ENCODE measurements at places on chromosomes 13 and 19. TPM values are rescaled to one million over a fixed set of nuclear protein-coding genes. Genes with fewer than 3 reads are reported as not detected.

- H3K36me3 ChIP-seq = no peaks in the 10 kb centered on the region
- H3K4me3 ChIP-seq = peak overlapping the region; percentile 100
- peak overlapping the region; percentile 98 for H3K27ac ChIP-seq
- H3K27me3 ChIP-seq = no peaks in the 10 kb centered on the region
Measured at GRCh38 chr19:38649305-38650171, 2.1 kb downstream of the ACTN4 start.

DNA sequence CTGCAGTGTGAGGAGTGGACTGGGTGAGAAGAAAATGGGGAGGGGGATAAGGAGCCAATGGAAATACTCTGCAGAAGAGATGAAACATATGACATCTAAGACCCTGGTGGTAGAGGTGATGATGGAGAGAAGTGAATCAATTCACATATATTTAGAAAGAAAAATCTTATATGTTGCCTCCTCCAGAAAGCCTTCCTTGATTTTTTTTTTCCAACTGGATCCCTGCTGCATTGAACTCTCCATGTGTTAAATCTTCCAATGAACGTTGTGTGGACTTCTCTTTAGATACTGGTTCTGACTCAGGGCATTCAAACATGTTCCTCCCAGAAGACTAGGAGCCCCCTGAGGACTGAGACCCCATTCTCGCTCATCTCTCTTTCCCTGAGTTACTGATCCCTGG is 348.3 kb downstream of the TSHZ3 start:
- H3K27ac ChIP-seq = no peak overlapping the region
- H3K4me3 ChIP-seq = no peak overlapping the region
- DNase-seq = no peak
- H3K27me3 ChIP-seq = no peaks in the 10 kb centered on the region

DNA sequence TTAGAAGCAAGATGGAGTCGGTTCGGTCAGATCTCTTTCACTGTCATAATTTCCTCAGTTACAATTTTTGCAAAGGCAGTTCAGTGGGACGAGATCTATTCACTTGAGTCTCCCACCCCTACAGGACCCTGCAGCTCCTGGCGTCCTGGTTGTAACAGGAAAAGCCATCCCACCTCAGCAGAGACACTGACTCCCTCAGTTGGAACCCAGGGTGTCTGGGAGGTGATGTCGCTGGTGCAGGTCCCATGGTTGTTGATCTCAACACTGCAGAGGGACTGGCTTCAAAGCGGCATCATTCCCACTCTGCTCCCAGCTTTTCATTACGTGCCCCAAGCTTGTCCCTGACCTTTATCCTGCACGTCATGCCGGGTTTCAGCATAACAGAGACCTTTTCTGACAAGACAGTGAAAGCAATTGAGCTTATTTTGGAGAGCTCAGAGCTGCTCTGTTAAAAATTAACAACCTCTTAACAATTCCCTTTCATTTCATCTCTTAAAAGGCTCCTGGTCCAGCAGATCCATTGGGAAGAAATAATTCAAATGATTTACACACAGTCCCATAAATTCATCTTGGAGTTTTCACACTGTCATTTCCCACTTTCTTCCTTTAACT is 17.6 kb upstream of the COG3 start:
- no peaks in the 10 kb centered on the region for H3K4me1 ChIP-seq
- no peak overlapping the region for H3K27ac ChIP-seq
- no peak for DNase-seq
- no peaks in the 10 kb centered on the region for H3K27me3 ChIP-seq
- no peak overlapping the region for H3K4me3 ChIP-seq
- H3K36me3 ChIP-seq = no peaks in the 10 kb centered on the region

DNA sequence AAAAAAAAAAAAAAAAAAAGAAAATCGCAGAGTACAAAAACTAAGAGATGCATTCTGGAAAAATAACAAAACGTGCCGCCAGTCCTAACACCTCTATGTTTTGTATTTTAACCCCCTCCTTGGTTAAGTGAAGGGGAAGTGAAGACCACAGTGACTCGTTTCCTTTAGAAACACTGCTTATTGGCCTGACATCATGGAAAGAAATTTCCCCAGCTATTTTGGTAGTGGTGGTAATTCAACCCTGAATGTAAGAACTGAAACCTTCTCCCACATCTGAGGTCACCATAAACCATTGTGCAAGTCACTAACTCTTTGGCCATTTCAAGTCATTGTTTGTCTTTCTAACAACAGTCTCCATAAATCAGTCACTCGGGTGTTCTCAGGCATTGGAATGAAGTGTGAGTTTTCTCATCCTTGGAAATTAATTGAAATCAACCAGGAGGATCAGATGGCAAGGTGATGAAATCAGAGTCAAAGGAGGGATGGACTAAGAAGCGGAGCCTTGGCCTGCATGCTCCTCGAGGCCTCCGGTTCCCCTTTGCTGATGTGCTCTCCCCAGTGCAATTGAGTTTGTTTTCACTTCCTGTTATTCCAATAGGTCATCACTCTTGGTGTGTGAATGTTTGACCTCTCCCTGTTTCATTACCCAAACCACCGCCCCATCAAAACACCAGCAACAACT is 443.9 kb downstream of the FGF9 start:
- no peak for DNase-seq
- no peak overlapping the region for H3K27ac ChIP-seq
- H3K4me1 ChIP-seq = no peaks in the 10 kb centered on the region

DNA sequence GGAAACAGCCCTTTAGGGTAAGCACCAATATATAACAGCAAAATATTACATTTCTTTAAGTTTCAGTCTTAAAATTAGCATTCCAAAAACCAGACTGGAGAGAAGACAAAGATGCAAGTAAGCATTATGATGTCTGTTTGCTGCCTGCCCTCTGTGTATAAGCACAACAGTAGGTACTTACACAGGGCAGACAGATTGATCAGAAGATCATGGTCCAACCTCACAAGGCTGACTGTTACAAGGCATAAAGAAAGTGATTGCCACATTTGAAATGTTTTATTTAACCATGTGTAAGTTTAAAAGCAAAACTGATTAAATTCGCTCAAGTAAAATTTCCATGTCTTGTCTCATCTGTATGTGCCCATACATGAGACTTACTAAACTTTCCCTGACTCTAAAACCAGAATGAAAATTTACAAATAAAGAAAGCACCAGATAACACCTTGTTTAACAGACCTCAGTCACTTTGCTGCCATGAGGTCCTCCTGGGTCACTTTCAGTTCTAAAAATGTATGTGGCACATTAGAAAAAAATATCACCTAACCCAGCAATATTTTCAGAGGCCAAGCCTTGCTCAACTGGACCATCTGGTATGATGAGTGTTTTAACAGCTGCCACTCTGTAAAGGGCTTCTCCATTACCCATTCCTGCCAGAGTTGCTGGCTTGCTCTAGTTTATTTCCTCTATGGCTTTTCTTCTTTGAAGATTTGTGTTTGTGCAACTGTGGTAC is 297.0 kb downstream of the RBM26 start:
- H3K4me1 ChIP-seq = no peaks in the 10 kb centered on the region
- DNase-seq = no peak
- no peak overlapping the region for H3K27ac ChIP-seq
- no peaks in the 10 kb centered on the region for H3K36me3 ChIP-seq
- H3K4me3 ChIP-seq = no peak overlapping the region

The ADGRE2 gene
- 1.9 TPM for total RNA-seq

The FFAR3 gene
- 0.33 TPM for total RNA-seq

Data from breast epithelium (tissue), 4 donors.